ENCODE measurements at places on chromosomes 6 and 20.
A peak's percentile ranks its signal among the peaks of the same experiment; 100 is the strongest.

GRCh38 chr6:10633216-10633615 is 61.2 kb downstream of the C6orf52 start:
- DNase-seq, result no peak

GRCh38 chr6:122180132-122180531 is 219.3 kb upstream of the HSF2 start:
- no peak for DNase-seq

DNA sequence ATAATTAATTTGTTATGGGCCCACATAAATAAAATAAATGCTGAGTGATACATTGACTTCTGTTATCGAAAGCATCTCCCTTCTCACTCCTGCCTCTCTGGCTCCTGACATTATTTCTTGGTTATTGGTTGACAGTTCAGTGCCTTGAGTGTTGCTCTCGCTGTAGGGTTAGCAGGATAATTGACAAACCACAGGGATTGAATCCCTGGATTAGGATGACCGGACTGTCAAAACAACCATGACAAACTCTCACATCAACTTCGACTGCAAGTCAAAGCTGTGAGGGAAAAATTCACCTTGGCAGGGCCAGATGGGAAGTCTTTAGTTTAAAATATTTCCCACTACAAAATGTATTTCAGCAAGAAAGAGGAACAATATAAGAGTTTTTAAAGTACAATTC is 245.4 kb upstream of the TFAP2D start:
- no peak for DNase-seq

DNA sequence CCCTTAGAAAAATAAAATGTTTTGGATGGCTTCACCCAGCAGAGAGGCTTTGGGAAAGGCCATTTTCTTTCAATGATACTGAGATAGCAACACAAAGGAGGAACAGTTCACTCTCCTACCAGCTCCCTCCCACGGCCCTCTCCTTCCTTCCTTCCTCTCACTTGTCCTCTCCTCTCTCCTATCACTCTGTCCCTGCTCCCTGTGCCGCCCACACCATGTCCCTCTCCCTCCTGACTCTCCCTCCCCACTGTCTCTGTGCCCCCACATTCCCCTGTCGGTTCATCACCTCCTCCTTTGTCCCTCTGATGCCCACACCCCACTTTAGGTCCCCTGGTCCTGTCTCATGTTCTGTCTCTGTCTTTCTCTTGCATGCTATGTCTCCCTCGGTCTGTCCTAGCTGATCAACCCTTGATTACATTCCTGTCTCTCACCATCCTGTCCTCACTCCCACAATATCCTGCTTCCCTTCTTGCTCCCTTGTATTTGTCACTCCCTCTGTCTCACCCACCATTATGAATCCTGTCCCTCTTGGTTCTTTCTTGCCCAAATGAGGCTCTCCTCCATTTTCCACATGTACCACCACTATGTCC is 30.1 kb downstream of the ELMO2 start:
- DNase-seq, result no peak

- no peak for DNase-seq
Measured at GRCh38 chr6:5174244-5174643, 86.5 kb downstream of the LYRM4 start.

- DNase-seq, result no peak
Measured at GRCh38 chr6:50842861-50843384, 24.3 kb downstream of the TFAP2B start.

GRCh38 chr20:41408156-41408794 is 41.7 kb upstream of the EMILIN3 start:
- no peak for DNase-seq

DNA sequence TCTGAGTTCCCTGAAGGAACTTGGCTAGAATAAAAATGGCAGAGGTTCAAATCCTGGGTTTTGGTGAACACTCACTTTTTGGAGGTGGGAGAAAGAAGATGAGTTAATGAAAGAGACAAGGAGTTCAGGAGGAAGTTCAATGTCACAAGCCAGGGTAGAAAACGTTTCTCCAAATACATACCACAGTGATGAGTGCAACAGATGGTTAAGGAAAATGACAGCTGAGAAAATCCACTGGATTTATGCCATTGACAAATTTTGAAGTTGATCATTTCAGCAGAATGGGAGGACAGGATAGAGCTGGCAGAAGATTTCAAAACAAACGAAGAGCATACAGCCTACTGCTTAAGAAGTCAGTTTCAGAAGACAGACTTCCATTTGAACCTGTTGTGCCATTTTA is 122.7 kb downstream of the GFRAL start:
- DNase-seq, result no peak

GRCh38 chr20:48275286-48276020 is 490.2 kb upstream of the SULF2 start:
- DNase-seq, result no peak

- no peak for DNase-seq
Measured at GRCh38 chr6:41836660-41837052, 49.2 kb downstream of the TOMM6 start.

- no peak for DNase-seq
Measured at GRCh38 chr20:50327666-50328065, 137.0 kb downstream of the CEBPB start.

- DNase-seq, result no peak
Measured at GRCh38 chr6:72639920-72640614, 18.2 kb downstream of the KCNQ5 start.

DNA sequence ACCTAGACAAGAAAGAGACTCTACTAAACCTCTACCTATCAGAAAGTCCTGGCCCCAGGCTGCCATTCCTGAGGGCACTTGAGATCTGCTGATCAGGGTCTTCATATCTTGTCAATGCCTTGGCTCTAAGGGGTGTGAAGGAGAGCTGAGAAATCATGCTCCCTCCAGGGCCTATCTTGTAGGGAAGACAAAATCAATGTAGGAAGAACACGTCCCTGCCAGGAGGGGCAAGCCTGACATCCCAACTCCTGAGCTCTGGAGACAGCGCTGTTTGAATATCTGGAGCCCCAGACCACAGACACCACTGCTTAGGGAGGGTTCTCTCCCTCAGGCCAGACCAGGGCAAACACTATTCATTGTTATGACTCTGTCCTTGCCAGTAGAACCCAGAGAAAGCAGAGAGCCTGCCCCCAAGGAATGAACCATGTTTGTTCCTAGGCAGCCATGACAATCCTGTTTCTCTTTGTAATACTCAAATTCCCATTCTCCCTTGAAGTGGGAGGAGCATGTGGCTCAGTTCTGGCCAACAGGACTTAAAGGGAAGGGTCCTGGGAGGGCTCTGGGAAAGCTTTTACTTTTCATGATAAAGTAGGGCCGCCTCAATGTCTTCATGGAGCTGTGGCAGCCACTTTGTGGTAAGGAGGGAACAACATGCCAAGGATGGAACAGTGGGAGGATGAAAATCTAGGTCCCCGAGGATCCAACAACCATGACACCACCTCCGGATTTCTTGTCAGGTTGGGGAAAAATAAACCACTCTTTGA is 1.8 kb upstream of the FASTKD5 start:
- no peak for DNase-seq

DNA sequence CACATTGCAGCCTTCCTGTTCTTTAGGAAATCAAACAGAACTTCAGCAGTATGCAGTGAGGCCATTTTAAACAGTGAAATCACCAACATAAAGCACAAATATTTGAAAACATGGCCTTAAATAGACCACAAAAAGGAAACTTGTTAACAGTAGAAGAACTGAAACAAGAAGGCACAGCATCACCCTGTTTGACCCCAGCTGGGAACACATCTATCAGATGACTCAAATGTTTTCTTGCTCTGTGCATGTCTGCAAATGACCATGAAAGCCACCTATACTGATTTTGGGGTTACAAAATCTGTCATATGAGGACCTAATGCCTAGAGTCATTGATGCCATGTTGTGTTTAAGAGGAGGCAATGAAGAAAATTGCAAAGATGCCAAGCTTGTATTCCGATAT is 123.8 kb upstream of the ADGRF1 start:
- no peak for DNase-seq

DNA sequence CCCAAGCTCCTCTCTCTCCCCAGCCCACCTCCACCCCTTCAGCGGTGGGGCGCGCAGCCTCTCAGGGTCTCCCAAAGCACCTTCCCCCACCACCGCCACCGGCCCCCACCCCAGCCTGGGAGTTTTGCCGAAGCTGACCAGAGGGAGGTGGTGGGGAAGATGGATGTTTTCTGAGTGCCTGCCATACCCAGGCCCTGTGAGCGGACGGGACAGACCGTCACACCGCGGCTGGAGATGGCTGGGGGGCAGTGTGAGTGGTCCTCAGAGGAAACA is 5.7 kb downstream of the C20orf204 start:
- no peak for DNase-seq

DNA sequence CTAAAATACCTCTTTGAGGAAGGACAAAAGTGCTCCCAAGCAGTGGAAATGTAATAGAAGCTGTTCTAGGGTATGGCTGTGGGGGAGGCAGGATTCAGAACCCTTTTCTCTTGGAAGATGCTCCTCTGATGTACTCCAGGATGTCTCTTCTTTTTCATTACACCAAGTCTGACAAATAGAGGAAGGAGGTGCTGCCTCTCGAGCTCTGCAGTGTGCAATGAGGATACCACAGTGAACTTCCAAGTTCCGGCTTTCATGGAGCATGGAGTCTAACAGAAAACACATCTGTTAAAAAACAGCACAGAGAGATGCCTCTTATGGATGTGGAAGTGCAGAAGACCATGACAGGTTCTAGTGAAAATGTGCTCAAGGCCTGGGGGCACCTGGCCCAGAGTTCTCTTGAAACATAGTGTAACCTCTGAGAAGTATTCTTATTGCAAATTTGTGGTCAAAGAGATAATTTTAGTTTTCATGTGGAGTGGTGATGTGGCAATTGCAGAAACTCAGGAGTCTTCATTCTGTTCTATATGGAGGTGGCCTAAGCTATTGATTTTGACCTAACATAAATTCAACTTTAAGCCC is 362.0 kb upstream of the CITED2 start:
- no peak for DNase-seq

DNA sequence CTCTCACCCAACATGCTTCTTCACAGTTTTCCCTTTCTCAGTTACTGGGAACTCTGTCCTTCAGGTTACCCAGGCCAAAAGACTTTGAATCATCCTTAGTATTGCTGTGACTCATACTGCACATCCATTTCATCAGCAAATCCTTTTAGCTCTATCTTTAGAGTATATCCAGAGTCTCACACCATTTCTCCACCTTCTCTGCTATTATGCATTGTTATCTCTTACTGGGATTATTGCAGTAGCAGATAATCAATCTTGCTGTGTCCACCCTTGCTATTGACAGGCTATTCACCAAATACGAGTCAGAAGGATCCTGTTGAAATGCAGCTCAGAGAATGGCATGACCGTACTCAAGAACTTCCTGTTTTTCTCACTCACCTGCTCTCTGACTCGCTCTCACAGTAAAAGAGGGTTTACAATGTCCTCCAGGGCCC is 57.3 kb downstream of the BCKDHB start:
- DNase-seq, result no peak

GRCh38 chr20:24578567-24579415 is 109.4 kb downstream of the SYNDIG1 start:
- DNase-seq, result no peak

- no peak for DNase-seq
Measured at GRCh38 chr6:44896701-44897100, 431.4 kb upstream of the RUNX2 start.

DNA sequence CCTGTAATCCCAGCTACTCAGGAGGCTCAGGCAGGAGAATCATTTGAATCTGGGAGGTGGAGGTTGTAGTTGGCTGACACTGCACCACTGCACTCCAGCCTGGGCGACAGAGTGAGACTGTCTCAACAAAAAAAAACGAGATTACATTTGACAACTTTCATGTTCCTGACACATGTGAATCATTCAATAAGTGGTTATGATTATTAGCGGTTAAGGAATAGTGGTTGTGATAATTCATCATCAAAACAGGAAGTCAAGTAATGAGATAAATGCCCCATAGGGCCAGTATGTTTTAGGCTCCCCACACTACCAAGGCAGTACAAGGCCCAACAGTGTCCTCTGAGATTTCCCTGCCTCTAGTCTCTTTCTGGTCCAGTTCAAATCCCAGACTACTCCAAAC is 2.5 kb downstream of the HDDC2 start:
- no peak for DNase-seq

- peak; percentile 51 for DNase-seq
Measured at GRCh38 chr6:136550330-136551071, at the start of gene MAP7. MAP7 (minus strand) TSS chr6:136550422; CDS start chr6:136550408, 14 bp downstream.

DNA sequence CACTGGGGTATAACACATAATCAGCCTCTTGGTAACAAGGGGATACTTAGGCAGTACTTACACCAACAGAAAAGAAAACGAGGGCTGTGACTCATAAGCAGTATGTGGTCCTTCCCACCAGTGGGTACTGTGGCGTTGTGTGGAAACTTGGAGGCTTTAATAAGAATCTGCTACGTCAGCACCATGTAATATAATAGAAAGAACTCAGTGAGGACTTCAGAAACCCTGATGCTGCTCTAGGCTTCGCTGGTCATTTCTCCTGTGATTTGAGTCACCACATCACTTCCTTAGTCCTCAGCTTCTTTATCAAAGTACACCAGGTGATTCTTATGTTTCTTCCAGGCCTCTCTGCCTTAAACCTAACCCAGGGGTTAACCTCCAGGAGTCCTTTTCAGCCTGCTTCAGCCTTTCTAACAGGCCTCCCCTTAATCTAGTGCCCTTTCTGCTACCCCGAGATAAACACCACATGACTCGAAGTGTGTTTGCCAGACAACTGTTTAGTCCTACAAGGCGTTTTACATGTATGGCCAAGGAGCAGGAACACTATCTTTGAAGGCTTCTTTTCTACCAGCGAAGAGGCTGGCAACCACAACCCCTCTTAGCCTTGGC is 68.5 kb downstream of the FYN start:
- DNase-seq, result peak; percentile 51

DNA sequence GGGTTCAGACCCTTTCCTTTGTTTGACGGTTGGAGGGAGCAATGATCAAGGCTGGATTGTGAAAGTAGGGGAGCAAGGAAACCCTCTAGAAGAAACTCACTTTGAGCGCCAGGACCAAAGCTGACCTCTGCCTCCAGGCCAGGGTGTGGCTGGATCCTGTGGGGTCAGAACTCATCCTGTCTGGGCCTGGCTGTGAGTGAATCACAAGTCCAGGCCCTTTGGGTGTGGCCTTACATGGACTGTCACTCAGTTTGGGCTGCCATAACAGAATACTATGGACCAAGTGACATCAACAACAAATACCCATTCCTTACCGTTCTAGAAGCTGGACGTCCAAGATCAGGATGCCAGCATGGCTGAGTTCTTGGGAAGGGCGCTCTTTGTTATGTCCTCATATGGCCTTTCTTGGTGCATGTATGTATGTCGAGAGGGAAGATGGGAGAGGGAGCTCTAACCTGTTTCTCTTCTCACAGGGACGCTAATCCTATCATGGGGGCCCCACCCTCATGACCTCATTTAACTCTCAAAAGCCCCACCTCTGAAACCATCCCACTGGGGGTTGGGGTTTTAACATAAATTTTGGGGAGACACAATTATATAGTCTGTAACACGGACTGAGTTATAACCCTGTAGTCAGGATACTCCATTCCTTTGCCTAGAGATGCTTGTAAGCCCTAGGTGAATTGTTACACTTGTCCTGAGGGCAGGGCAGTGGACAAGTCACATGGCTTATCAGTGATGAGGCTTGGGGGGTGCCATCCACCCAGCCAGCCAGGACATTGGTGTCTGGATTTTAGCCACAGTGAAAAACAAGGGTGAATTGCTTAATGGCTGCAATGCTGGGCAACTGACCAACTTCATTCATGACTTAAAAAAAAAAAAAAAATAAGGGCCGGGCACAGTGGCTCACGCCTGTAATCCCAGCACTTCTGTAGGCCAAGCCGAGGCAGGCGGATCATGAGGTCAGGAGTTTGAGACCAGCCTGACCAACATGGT is 80.0 kb downstream of the TRMT11 start:
- DNase-seq, result no peak

GRCh38 chr6:106966229-106966628 is 8.3 kb downstream of the CD24 start:
- no peak for DNase-seq

GRCh38 chr6:1770968-1771723 is 161.4 kb downstream of the FOXC1 start:
- DNase-seq, result no peak
